ENCODE measurements at places on chromosomes 12 and 14.
A peak's percentile ranks its signal among the peaks of the same experiment; 100 is the strongest.

- no peak for DNase-seq
Observed at GRCh38 chr12:129440278-129440677, 463.5 kb downstream of the TMEM132D start.

DNA sequence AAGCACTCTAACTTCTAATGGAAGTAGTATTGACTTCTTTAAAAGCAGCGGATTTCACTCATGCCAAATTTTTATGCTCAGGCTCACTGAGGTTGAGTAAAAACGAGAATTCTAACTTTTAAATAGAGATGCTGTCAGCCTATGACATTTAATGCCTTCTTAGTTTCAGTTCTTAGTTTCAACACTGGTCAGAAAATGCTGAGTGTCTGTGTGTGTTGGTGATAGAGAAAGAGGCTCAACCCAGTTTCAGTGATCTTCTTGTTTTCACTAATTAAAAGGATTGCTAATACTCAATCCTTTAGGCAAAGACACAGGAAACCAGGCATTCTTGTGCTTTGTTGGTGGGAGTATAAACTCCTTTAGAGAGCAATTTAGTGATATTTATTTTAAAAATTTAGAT is 31.0 kb downstream of the PEBP1 start:
- DNase-seq: no peak

DNA sequence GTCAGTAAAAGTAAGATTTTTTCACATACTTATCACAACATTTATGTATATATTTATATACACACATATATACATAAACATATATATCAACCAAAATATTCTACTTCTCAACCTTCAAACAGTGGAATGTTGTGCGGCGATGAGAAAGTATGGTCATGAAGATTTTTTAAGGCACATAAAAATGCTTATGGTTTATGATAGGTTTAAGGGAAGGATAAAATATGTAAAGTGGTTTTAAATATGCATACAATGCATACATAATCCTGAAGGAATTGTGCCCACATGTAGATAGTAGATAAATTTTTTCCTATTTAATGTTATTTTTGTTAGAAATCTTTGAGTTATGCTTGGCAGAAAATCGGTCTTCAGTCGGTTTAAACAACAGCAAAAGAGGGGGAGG is 182.7 kb downstream of the ANO6 start:
- DNase-seq: no peak

DNA sequence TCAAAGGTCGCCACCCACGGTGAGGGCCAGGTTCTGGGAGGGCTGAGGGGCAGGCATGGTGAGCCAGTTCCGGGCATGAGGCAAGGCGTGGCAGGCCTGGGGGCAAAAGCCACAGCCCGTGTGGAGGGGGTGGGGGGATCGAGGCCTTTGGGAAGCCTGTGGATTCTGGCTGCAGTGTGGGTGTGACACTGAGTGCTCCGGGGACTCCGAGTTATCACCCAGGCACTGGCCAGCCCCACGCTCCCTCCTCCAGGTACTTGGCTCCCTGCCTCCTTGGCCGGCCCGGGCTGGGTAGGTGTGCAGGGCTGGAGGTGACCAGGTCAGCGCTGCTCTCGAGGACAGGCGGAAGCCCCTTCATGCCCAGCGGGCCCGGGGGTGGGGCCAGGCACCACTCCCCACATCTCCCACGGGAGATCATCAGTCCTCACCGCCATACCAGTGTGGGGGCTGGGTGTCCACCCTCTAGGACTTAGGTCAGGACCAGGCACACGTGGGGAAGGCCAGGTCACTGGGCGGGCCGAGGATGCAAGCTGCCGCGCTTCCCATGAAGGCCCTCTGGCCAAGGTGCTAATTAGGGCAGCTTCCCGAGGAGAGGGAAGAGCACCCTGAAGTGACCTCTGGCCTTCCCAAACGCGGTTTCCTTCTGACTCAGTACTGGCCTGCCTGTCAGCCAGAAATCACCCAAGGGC is 34.1 kb upstream of the TDRD9 start:
- peak; percentile 44 for DNase-seq

DNA sequence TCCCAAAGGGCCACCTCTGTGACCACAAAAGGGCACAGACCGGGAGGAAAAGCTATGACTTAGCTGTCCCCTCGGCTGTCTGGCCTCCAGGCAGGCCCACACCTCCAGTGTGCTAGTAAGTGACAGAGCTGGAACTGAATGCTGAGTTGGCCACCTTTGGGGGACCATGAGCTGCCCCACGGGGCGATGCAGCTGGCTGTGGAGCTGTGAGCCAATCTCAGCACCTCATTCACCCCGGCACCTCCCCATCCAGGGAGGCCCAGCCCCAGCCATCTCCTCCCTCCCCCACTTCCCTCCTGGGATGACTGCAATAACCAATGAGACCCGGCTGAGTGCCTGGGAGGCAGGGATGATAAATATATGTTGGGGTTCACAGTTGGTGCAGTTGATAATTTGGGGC is 12.2 kb upstream of the TESC start:
- DNase-seq: no peak

DNA sequence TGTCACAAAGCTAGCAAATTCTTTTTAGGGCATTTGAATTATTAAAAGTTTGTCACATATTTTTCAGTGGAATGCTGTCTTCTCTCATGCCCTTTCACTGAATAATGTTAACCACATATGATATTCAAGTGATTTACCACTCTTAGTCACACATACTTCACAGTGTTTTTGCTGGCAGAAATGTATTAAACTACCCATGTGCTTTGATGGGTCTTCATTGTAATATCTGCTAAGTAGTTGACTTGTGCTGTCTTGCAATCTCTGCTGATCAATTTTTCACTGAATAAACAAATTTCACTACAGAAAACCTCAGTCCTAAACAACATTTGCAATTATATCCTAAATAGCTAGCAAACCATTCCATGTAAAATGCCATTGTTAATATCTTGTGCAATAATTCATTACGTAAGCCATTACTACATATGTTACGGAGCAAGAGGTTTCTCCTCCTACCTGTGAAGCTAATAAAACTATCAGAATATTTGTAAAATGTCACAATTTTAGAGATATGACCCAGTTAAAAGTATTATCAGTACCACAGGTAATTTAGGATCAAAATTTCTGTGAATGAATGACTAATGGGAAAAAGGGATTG is 64.6 kb upstream of the LMO3 start:
- DNase-seq: no peak

DNA sequence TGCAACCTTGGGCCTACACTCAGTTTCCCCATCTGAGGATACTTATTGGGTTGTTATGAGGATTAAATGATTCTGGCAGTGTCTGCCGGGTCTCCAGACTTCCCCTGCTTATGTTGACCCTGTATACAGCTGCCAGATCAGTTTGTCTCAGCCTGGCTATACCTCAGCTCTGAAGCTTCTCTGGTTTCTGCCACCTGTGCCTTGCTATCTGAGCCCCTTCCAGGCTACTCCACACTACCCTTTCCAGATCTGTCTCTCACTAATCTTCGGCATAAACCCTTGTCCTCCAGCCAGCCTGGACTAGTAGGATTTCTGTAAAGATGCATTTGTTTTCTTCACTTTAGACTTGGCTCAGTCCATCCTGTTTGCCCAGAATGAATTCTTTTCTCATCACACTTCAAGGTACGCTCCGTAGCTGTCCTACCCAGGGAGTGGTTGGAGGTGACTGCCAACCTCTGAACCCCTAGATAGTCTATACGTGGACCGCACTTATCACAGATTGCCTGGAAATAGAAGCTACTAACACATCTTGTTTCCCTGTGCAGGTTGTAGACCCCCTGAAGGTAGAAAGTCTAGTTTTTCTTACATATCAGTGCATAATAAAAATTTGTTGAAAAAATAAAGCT is 422.4 kb downstream of the RAD51B start:
- DNase-seq: no peak

DNA sequence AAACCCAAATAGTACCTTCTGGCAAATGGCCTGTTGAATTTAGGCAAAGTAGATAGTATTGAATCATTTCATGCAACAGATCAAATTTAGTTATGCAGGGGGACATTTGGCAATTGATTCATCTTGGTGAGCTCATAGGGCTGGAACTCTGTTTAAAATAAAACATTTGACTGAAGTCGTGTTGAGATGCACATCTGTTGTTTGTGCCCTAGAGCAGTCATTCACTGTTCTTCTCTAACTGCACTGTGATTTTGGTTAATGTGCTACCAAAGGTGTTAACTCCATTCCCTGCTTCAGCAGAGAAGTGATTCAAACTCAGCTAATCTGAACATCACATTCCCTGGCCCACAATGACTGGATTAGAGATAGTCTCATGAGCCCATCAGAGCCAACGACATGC is 44.0 kb upstream of the CSRP2 start:
- DNase-seq: no peak

DNA sequence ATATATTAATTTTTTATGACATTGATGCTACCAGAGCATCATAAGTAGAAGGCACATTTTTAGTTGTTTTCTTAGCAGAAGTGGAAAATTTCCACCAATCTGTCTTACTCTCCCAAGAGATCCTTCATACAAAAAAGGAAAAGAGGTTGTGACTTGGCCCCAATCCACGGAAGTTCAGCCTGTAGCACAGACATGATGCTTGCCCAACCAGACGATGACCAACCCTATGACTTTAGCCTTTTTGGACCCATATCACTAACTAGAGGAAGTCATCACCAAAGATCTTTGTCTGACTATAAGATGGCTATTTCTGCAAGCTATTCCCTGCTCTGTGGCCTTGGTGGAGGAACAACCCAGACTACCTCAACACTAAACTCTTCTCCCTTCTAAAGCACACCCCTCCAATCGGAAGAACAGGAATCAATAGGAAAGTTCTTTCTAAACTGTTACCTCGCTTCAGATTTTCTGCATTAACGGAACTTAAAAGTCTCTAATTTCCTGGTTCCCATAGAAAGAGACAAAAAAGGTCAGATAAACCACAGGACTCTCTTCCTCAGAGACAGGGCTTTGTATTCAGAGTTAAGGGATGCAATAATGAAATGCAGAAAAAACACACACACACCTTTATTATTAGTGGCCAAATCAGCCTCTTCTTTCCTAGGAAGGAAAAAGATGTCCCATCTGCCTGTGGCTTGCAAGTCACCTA is 4.1 kb upstream of the RHOJ start:
- DNase-seq: no peak

Data from suppressor macrophage (primary cell).